ENCODE measurements at places on chromosomes 3 and 15.

- DNase-seq, result no peak
Observed at GRCh38 chr3:117692416-117692995, 982.9 kb downstream of the TUSC7 start.

DNA sequence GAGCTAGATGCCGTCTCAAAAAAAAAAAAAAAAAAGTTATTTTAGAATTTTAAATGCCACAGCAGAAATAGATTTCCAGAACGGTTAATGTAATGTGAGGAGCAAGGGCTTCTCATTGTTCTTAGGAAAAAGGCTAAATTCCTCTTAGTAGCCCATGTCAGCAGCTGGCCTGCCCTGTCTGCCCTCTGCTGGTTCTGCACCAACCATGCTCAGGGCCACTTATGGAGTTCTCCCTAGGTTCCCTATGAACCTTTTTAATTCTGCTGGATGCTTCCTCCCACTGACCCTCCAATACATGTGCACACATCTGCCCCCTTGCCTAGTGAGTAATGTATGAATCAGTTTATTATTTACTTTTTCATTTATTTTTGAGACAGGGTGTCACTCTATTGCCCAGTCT is 32.2 kb upstream of the DPPA4 start:
- DNase-seq, result no peak

DNA sequence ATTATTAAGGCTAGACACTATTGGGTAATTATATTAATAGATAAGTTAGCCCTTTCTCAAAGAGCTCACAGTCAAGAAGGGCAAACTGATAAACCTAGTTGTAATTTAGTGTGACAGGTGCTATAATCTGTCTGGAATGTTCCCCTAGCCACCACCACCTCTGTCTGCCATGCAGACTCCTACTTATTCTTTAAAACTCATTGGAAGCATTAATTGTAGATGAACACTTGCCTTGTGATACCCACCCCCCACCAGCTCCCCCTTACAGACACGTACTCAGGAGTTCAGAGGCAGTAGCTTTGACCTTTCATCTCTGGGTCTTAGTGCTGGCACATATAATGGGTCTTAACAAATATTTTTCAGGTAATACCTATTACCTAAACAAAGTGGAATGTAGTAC is 195.9 kb downstream of the TP63 start:
- DNase-seq, result no peak

- DNase-seq, result no peak
Observed at GRCh38 chr3:27914199-27914598, 192.1 kb upstream of the EOMES start.

GRCh38 chr3:25587094-25587493 is 77.6 kb downstream of the TOP2B start:
- no peak for DNase-seq

GRCh38 chr3:187843654-187844053 is 98.4 kb upstream of the BCL6 start:
- DNase-seq, result no peak

- no peak for DNase-seq
Observed at GRCh38 chr3:139388821-139389551, 461 bp downstream of the COPB2 start.

DNA sequence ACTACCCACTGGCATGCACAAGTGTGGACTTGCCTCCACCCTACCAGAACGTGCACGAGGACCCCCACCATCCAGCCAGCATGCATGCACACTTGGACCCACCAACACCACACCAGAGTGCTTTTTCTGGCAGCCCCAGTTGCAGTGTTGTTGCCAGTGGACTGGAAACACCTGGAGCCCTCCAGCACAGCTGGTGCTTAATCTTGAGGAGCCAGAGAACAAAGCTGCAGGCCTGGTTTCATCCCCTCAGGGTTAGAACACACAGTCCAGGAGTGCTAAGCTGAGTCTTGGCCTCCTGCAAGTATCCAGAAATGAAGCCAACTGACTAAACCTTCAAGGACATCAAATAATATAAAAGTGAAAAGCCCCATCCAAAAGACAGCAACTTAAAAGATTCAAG is 888.0 kb downstream of the NTRK3 start:
- DNase-seq, result no peak

GRCh38 chr15:46786590-46787285 is 930.6 kb upstream of the SEMA6D start:
- DNase-seq, result no peak

DNA sequence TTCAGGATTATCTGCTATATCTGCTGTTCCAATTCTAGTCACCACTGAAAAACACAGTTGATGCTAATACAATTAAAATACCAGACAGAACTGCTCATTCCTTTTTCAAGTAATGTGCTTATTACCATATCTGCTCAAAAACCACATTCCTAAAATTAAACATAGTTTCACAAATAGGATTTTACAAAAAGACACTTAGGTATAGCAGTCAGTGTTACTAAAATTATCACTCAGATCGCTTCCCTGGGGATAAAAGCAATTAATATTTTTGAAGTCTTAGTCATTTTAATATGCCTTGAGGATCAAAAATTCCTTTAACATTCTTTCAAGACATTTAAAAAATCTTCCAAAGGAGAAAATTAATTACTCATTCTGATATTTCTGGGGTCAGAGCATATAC is 71.5 kb downstream of the RAD18 start:
- DNase-seq, result no peak

DNA sequence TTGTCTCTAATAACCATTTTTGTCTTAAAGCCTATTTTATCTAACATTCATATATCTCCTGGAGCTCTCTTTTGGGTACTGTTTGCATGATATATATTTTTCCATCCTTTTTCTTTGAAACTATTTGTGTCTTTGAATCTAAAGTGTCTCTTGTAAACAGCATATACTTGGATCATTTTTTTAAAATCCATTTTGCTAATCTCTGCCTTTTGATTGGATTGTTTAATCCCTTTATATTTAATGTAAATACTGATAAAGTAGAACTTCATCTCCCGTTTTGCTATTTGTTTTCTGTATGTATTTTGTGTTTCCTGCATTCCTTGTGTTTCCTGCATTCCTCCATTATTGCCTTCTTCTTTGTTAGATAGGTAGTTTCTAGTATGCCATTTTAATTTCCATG is 31.4 kb downstream of the ACAA1 start:
- DNase-seq, result no peak

DNA sequence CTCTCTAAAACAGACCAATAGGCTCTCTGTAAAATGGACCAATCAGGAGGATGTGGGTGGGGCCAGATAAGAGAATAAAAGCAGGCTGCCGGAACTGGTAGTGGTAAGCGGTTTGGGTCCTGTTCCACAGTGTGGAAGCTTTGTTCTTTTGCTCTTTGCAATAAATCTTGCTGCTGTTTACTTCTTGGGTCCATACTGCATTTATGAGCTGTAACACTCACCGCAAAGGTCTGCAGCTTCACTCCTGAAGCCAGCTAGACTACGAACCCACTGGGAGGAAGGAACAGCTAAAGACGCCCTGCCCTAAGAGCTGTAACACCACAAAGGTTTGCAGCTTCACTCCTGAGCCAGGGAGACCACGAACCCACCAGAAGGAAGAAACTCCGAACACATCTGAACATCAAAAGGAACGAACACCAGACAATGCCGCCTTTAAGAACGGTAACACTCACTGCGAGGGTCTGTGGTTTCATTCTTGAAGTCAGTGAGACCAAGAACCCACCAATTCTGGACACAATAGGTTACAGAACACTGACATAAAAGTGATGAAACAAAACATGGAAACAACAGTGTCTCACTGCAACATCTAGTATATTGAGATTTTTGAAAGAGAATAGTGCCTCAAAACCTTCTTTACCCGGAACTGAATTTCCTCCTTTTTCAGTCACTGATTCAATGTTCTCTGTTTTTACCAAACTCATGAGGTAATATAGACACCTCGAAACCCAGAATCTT is 28.8 kb upstream of the PLSCR2 start:
- no peak for DNase-seq

DNA sequence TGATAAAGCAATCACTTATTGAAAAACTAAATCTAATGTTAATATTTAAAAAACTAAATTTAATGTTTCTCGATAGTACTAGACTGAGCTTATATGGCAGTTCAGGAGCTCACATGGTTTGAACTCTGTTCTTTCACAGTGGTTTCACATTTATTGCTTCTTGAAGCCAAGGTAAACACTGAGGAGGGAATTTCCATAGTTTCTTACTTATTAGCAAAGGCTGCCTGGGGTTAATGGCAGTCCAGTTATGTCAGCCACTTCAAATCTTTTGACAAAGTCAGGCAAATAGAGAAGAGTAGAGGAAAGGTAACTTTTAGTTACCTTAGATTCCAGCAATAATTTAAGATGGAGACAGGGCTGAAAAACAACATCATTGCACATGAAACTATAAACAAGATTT is 831.5 kb downstream of the ROBO2 start:
- DNase-seq, result no peak

GRCh38 chr3:57135964-57136719 is 29.0 kb downstream of the IL17RD start:
- DNase-seq, result no peak

GRCh38 chr3:101036213-101036618 is 43.0 kb upstream of the ABI3BP start:
- no peak for DNase-seq

DNA sequence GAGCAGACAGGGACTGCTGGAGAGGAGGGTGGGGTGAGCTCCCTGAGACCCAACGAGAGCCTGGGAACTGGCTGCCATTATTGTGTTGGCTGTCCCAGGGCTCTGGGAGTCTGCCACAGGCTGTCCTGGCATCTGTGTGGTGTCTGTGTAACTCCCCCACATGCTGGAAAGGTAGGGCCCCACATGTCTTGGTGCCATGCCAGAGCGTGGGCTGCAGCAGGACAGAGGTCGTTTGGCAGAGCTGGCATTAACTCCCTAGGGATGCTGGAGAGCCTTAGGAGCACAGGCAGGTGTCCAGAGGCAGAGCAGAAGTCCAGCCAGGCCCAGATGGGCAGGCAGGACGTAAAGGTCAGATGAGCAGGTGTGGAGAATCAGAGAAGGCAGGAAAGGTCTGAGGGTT is 9.7 kb downstream of the TIMP4 start:
- DNase-seq, result no peak

DNA sequence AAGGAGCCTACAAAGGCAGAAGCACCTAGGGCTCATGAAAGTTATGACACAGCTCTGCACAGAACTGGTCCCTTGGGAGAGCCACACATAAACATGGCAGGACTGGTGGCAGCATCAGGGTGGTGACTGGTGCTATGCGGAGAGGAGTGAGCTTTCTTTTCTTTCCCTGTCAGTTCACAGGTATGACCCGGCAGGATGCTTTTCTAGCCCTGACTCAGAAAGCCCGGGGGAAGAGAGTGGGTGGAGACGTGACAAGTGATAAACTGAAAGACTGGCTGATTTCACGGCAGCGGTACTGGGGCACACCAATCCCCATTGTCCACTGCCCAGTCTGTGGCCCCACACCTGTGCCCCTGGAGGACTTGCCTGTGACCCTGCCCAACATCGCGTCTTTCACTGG is 103.0 kb downstream of the LARS2 start:
- no peak for DNase-seq

DNA sequence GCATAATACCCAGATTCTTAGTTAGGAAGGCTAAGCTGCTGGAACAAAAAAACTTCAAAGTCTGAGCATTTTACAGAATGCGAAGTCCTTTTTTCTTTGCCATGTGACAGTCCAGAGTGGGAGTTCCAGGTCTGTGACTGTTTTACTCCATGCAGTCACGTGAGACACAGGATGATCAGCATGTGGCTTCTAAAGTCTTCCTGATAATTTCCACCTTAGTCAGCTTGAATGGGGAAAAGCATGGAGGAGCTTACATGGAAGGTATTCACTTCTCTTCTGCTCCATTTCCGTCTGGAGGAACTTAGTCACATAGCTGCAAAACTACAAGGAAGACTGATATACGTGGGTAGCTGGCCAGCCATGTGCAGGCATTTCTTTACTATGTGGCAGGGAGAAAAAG is 1.7 kb downstream of the SNTN start:
- no peak for DNase-seq

GRCh38 chr15:52161406-52161966 is 29.7 kb downstream of the GNB5 start:
- DNase-seq, result no peak

- no peak for DNase-seq
Observed at GRCh38 chr15:72033285-72033684, 84.7 kb downstream of the MYO9A start.

DNA sequence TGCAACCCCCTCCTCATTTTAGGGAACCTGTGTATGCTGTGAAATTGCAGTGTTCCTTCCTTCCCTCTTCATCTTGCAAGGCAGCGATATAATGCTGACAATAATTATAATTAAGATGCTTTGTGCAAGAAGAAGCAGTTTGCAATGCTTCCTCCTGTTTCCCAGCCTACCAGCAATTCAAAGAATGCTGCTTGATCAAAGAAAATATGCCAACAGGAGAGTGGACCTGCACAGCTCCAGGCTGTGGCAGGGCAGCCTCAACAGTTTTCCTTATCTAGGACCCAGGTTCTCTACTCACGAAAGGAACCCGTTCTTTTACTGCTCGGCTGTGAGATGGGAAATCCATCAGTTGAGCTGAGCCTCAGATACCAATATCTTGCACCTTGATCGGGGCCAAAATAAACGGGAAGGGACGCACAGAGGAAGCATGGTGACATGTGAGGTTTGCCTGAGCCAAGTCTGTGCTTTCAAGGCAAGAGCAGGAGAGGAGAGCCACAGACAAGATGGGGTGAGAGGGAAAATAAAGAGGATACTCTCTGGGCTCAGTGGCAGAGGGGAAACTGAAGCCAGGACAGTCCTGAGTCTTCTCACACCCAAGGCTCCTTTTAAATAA is 22.6 kb upstream of the LRTM1 start:
- DNase-seq, result no peak

GRCh38 chr3:197748597-197749314 is 927 bp upstream of the FYTTD1 start:
- no peak for DNase-seq

DNA sequence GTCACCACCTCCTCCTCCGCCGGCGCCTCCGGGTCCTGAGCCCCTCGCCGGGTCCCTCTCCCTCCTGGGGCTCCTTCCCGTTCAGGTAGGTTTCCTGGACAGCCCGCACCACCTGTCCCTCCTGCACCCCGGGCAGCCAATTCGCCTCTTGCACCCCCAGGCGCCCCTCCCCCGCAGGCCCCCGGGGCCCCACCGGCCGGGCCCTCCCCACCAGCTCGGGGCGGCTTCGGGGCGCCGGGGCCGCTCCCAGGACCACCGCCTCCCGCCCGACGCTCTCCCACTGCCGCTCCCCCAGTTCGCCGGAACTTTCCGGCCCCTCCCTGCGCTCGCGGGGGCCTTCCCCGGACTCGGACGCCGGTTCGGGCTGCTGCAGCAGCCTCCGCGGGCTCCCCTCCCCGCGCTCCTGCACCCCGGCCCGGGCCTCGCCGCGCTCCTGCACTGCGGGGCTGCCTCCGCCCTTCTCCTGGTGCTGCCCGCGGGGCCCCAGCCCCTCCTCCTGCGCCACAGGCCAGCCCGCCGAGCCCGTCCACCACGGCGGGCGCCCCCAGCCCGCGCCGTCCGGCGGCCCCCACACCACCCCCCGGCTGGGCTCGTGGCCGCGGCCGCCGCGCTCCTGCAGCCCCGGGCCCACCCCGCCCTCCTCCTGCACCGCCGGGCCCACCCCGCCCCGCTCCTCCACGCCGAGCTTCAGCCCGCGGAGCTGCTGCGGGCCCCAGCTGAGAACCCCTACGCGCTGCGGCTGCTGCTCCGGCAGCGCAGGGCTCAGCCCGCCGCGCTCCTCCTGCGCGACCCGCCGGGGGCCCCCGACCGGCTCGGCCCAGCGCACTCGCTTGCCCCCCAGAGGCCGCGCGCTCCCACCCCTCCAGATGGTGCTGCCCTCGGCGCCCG is 587 bp upstream of the TNK2 start:
- DNase-seq, result no peak
